ENCODE measurements at places on chromosomes 6 and 20. TPM values are rescaled to one million over a fixed set of nuclear protein-coding genes. Genes with fewer than 3 reads are reported as not detected.

The IP6K3 gene
- total RNA-seq: not detected

The WFDC12 gene
- 2.6 TPM for total RNA-seq

The PRND gene
- total RNA-seq: not detected

The FOXO3 gene
- 34.2 TPM for total RNA-seq

The PIGT gene
- 38.6 TPM for total RNA-seq

The SCP2D1 gene
- not detected for total RNA-seq

The B3GALT4 gene
- 17.3 TPM for total RNA-seq

The ARMH2 gene
- not detected for total RNA-seq

The ATG5 gene
- 34.9 TPM for total RNA-seq

The PARD6B gene
- total RNA-seq: 5.2 TPM

The TRIM31 gene
- 0.23 TPM for total RNA-seq

The LINC00237 gene
- total RNA-seq: not detected

DNA sequence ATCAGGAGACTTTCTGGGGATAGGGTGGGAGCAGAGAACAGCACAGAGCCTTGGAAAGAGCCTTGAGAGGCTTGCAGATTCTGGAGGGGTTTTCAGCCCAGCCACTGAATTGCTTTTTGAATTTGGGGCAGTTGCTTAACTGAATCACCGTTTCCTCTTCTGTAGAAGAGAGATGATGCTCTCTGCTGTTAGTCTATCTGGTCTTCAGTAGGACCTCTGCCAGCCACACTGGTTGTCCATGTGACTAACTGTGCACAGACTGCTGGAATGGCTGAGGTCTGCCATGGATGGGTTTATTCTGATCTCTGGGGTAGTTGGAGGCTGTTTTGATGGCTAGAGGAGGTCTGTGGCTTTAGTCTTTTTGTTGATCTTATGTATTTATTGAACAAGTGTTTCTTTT, 21.4 kb upstream of the PRDM1 start:
- no peak for DNase-seq

DNA sequence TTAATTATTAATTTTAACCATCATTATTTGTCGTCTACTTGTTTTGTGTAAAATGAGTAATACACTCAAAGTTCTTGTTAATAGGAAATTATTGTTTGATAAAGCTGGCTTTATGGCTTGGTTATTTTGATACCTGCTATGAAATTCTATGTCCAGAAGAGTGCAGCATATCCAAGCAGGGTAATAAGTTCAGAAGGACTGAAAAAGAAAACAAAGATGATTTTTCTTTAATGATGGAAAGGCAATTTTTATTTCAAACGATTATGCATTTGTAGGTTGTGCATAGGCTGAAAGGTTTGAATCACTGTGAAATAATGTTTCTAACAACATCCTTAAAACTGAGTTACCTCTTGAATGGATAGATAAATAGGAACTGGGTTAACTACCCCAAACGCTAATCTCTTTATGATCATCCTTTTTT, 1.4 kb upstream of the MAN1A1 start:
- no peak for DNase-seq

DNA sequence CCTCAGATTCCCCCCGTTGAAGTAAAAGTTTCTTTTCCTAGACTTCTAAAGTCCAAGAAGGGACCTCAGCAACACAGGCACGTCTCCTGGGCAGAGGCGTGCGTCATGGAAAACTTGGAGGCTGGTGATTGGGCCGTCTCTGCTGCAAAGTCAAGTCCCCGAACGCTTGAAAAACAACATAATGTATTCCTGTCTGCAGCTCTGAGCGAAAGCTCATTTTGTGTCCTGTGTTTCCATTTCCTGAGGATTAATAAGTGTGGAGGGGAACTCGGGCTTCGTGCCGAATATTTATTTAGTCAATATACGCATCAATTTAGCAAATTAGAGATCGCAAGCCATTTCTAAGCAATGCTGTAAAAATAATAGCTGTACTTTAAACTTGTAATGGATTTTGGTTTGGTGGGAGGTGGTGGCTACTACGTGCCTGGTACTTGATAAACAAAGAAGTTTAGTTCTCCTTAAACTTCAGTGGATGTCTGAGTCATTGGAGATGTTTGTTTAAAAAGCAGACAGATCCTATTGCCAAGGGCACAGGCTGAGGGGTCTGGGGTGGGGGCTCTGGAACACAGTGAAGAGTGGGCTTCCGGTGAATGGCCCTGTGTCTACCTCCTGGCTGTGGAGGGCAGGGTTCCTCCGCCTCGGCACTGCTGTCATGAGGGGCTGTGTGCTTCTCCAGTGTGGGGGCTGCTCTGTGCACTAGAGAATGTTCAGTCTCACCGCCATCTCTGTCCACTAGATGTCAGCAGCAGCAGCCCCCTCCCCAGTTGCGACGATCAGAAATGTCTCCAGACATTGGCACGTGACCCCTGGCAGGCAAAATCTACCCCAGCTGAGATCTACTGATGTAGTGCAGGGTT, 21.8 kb downstream of the PCK1 start:
- no peak for DNase-seq

DNA sequence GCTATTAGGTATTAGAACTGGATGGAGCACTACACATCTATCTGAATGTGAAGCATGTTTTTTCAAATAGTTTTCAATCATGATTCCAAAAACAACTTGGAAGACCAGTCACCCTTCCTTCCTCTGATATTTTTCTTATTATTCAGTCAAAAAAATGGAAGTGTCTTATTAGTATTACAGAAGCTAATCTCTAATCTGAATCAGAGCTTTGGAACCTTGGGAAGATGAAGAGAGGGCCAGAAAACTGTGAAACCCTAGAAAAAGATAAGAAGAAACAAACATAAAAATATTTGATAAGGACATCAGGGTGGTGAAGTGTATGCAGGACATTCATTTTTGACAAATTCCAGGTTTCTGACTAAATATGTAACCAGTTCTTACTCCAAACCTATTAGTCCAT, 166.3 kb upstream of the PRSS16 start:
- no peak for DNase-seq

GRCh38 chr6:74284284-74284683, 588.3 kb downstream of the CD109 start:
- no peak for DNase-seq

- no peak for DNase-seq
Measured at GRCh38 chr20:50462093-50462690, 48.0 kb upstream of the PTPN1 start.

DNA sequence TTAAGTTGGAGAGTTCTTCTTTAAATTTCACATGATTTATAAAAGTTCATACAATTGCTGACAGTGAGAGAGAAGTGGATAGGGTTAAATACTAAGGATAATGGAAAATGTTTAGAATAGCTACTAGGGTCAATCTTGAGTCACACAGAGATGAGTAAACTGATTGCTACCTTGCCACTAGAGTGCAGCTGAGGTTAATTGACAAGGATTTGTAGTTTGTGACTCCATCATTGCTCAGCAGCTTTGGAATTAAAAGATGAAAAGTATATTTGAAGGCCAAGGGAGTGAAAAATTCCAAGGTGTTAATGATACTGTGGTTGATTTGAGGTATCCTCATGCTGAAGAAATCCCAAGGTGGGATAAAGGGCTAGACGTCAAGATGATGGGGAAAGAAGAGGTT, 524.0 kb downstream of the UTRN start:
- DNase-seq: no peak

- DNase-seq: no peak
Measured at GRCh38 chr6:130282234-130282995, 59.7 kb upstream of the SAMD3 start.

GRCh38 chr6:33797626-33798342, 6.0 kb downstream of the MLN start:
- DNase-seq: no peak

DNA sequence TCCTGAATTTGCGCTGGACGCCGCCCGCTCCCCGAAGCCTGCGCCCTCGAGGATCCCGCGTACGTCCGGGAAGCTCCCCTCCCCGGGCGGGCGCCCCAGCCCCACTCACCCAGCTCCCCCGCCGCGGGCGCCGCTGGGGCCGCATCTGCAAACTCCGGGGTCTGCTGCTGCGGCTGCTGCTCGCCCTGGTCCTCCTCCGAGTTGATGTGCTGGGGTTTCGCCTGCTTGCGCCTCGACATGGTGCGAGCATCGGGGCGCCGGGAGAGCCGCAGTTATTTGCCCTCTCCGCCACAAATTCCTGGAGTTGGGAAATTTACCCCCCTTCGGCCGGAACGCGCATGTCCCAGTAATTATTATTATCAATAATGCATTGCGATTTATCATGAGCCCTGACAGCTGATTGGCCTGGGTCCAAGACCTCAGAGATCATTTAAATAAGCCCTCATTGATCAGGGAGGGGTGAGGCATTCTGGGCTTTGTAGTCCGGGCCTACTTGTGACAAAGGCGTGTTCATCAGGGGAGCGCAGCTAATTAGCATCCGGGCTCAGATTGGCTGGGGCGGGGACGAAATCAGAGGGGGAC, at the start of gene SALL4:
Gene SALL4, minus strand, starts transcription at position 352 of the 582 bp plus-strand sequence. Its CDS starts 113 bp downstream, at position 239.
- DNase-seq: no peak

GRCh38 chr6:95091823-95092436, 485.4 kb upstream of the MANEA start:
- DNase-seq: no peak

- DNase-seq: no peak
Measured at GRCh38 chr6:5506597-5506996, 245.3 kb downstream of the FARS2 start.

DNA sequence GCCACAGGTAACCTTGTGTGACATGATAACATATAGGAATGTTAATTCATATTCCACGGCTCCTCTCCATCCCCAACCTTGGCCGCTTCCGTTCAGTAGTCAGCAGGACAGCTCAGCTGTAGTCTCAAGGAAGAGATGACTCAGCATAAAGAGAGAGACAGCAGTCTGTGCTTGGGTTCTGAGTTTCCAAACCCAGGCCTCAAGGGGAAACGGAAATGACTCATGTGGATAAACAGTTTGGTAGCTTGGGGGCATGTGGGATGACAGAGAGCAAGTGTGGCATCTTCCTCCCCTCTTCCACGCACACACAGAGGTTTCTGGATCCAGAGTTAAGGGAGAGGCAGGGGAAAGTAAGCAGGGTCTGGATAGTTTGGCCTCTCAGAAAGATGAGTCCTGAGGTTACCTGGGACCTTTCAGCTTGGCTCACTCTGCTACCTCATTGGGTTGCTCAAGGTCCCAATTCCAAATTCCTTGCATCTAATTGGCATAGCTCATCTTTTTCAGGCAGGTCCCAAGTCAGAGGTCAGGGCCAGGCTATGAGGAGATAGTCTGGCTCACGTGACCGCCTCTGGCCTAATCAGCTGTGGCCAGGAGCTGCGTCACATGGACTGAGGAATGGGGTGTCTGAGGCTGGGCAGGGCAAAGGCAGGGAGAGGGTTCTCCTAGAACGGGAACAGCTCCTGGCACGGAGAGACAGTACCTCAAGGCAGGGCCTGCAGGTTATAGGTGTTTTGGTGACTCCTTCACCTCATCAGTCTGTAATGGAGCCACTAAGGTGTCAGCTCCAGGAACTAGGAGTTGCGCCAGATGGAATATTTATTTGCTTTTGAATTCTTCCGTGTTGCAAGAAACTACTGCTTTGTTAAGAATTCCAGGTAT, 36.5 kb upstream of the MLN start:
- no peak for DNase-seq

DNA sequence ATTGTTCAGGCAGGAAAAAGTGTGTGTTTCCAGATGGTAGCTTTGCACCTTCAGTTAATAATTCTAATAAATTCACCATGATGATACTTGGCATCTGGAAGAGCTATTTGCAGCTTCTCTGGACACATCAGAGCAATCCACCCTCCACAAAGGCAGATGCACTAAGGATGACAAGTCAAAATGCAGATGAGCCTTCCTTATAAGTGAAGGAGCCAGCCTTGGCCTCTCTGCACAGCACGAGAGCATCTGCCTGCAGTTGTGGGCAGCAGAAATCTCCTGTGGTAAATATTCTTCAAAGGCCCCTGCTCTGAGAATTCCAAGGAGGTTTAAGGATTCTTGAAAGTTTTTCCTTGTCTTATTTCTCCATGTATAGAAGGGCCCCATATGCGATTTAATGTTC, 6.9 kb upstream of the POM121L2 start:
- DNase-seq: no peak

GRCh38 chr6:91317247-91317835, 730.5 kb upstream of the MAP3K7 start:
- DNase-seq: no peak

- no peak for DNase-seq
Measured at GRCh38 chr6:20746024-20746423, 211.8 kb downstream of the CDKAL1 start.

DNA sequence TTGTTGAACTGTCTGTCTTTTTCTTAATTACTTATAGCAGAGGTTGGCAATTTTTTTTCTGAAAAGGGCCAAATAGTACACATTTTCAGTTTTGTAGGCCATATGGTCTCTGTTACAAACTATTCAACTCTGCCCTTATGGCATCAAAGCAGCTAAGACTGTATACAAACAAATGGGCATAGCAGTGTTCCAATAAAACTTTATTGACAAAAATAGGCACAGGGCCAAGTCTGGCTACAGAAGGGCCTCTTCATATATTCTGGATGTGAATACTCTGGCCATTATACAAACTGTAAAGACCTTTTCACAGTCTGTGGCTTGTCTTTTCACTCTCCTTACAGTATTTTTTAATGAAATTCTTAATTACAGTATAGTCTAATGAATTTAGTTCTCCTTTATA, 132.1 kb downstream of the PREX1 start:
- no peak for DNase-seq

GRCh38 chr6:113697632-113698410, 159.3 kb upstream of the MARCKS start:
- no peak for DNase-seq

- DNase-seq: no peak
Measured at GRCh38 chr20:60057866-60058807, 99.9 kb downstream of the CDH26 start.

GRCh38 chr6:43171707-43172103, 636 bp downstream of the SRF start:
- no peak for DNase-seq

GRCh38 chr6:42915732-42916131, at the start of gene PTCRA:
Gene PTCRA (plus strand): TSS chr6:42916053. CDS start chr6:42916070, 17 bp downstream.
- DNase-seq: no peak

DNA sequence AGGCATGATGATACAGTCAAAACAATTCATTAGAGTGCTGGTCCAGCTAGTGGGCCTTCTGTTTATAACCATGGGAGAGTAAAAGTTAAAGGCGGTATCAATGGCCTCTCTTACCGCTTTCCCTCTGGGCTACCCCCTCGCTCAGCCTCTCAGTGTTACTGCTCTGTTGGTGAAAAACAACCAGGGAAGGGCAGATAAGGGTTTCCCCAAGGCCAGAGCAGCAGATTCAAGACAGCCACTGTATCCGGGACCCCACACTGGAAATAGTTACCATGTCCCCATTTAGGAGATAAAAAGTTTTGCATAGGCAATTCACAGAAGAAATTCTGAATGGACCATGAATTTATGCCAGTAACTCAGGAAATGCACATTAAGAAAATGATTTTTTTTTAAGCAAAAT, 13.4 kb downstream of the SCGN start:
- DNase-seq: no peak

DNA sequence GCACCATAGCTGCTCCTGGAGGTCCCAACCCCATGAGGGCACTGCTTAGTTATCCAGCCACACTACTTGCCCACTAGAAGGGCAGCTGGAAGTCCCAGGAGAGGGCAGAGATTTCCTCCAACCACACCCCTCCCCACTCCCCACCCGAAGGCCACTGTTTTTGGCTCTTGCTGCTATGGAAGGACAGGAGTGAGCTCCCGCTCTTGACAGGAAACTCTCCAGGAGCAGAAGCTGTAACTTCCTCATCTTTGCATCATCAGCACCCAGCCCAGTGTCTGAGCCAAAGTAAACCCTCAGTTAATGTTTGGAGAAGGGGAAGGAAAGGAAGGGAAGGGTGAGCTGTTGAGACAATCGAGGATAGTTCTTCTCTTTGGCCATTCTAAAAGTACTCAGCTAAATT, 120.7 kb downstream of the MTFR2 start:
- no peak for DNase-seq

Measured in esophagus squamous epithelium (tissue), 5 donors.